Left forelimb (tissue), 1 donor: ENCODE measurements at places on chromosomes 11 and 22.

DNA sequence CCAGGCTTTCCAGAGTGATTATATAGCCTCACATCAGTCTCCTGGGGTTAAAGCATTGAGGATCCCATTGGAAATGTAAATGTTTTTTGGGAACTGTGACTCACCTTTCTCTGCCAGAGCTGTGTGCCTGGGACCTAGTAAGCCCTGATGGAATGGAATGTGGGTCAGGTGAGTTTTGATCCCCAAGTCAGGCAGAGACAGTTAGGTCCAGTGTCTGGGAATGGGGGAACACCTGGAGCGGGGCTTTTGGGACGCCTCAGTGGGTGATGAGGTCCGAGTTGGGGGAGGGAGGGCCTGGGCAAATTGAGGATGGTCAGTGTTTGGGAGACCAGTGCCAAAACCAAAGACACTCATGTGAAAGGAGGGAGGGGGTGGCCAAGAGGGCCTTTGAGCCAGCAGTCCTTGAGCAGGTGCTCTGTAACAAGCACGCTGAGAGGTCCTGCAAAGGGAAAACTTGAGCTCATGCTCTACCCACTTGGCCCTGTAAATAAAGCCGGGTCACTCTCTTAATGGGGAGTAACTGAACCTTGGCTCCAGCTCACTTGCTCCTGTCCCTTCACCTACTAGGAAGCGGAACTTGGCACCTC lies 104.7 kb downstream of the NAV2 start:
- no peak for DNase-seq

DNA sequence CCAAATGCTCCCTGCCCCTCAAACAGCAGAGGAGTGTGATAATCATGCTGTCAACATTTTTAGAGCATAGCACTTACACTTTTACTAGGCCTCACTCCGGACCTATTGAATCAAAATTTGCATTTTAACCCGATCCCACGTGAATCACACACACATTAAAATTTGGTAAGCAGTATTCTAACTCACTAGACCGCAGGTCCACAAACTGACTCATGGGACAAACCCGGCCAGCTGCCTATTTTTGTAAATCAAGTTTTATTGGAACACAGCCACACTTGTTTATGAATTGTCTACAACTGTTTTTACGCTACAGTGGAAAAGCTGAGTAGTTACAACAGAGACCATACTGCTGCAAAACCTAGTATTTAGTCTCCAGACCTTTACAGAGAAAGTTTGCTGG lies 43.3 kb downstream of the SNX19 start:
- no peak for DNase-seq

GRCh38 chr11:1401656-1402221 lies 12.0 kb downstream of the BRSK2 start:
- DNase-seq, result peak; percentile 85

- DNase-seq, result no peak
Measured at GRCh38 chr11:128324051-128324481, 263.3 kb downstream of the ETS1 start.

GRCh38 chr22:23243859-23244689 lies 63.8 kb downstream of the BCR start:
- DNase-seq, result no peak

DNA sequence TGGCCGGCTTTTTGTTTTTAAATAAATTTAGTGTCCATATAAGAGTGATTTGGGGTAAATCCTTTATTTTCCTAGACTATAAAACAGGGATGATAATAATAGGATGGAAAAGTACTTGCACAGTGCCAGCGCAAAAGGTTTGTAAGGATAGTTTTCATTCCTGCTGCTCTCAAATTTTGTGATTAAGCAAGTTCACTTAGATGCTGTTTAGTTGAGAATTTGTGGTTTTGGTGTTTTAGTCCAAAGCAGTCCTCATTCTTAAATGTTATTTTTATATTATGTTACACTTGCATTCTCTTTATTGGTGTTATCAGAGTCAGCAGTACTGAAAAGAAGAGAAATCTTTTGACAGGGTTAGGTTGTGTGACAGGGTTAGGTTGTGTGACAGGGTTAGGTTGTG lies 47.9 kb downstream of the PPP6R3 start:
- DNase-seq, result no peak

DNA sequence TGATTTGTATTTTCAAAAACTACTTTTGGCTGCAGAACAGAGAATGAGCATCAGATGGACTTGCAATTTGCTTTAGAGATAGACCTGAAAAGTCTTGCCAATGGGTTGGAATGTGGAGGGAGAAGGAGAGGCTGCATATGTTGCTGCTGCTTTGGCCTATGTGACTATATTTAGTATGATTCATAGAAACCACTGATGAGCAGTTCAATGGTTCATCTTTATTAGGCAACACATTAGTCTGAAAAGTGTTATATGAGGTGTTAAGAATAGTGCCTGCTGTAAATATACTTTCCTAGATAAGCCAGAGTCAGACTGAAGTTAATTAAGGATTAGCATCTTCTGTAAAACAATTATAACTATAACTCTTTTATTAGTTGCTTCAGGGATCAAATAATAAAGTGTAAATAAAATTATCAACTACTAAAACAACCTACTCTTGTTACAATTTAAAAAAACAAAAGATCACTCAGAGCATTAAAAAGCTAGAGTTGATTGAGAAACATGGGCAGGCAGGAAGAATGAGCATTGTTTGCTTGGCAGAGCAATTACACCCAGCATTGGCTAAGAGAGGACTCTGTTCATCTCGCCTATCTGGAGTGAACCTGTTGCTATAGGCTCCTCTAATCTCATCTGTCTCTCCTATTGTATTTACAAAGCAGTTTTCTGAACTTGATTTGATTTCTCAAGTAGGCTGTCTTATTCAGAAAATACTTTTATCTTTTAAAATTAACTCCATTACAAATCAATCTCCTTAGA lies 36.3 kb downstream of the HORMAD2 start:
- no peak for DNase-seq

GRCh38 chr11:8697054-8697453 lies 14.5 kb downstream of the RPL27A start:
- no peak for DNase-seq

GRCh38 chr11:103315248-103315647 lies 206.0 kb downstream of the DYNC2H1 start:
- DNase-seq, result no peak

DNA sequence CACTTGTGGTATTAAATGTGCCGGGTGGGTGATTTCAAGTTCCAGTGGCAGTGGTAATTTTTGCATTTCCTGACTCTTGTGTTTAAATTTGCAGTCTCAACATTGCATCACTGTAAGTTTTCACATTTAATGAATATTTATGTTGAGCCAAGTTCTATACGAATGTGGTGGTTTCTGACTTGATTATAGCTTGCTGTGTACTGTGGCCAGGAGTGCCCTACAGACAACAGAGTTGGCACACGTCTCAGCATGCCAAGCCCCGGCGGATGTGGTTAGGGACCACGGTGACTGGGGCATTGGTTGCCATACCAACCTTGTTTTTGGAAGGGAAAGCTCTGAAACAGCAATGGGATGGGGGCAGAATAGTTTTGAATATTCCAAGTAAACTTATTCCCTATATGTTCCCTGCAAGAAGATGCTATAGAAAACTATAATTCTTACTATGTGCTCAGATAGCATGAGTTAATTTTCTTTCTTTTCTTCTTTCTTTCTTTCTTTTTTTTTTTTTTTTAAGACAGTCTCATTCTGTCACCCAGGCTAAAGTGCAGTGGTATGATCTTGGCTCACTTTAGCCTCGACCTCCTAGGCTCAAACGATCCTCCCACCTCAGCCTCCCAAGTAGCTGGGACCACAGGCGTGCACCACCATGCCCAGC lies 16.0 kb downstream of the ZNRF3 start:
- no peak for DNase-seq

GRCh38 chr22:30607300-30607930 lies 441 bp downstream of the TCN2 start:
- no peak for DNase-seq

- DNase-seq, result no peak
Measured at GRCh38 chr11:105789579-105790420, 179.9 kb downstream of the GRIA4 start.

GRCh38 chr11:11306855-11307254 lies 46.2 kb downstream of the CSNK2A3 start:
- no peak for DNase-seq

DNA sequence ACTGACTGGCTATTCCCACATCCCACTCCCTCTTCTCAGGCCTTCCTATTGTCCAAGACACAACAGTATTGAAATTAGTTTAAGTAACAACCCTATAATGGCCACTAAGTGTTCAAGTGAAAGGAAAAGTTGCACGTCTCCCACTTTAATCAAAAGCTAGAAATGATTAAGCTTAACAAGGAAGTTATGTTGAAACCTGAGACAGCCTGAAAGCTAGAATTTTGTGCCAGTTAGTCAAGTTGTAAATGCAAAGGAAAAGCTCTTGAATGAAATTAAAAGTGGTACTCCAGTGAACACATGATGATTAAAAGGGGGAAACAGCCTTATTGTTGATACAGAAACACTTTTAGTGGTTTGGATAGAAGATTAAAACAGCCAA lies 332.7 kb downstream of the CASP12 start:
- no peak for DNase-seq

- DNase-seq, result no peak
Measured at GRCh38 chr22:43697894-43698293, 114.2 kb downstream of the EFCAB6 start.

DNA sequence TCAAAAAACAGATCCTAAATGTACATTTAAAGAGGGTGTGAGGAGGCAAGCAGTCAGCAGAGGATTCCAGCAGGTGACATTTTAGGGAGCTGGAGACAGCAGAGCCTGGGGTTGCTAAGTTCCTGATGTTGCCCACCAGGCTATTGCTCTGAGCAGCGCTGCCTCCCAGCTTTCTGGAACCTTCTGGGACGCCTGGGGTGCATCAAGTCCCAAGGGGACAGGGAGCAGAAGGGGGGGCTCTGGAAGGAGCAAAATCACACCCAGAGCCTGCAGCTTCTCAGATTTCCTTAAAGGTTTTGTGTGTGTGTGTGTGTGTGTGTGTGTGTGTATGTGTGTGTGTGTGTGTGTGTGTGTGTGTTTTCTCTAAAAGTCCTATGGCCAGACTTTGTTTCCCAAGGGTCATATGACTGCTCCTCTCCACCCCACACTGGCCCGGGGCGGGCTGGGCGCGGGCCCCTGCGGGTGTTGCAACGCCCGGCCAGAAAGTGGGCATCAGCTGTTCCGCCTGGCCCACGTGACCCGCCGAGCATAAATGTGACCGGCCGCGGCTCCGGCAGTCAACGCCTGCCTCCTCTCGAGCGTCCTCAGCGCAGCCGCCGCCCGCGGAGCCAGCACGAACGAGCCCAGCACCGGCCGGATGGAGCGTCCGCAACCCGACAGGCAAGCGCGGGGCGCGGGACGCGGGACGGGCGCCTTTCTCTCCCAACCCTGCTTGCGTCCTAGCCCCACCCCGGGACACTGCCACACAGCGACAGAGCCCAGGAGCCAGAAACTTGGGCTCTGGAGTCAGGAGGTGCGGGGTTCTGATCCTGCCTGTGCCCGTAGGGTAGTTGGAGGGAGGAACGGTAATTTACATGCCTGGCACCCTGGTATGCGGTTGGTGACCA lies at the start of gene HMOX1:
Gene HMOX1 (plus strand): TSS at position 560 of the 887 bp plus-strand sequence. CDS start 78 bp downstream, at position 638.
- DNase-seq, result peak; percentile 91

GRCh38 chr11:64316672-64317324 lies 561 bp downstream of the TRMT112 start:
- DNase-seq, result no peak

DNA sequence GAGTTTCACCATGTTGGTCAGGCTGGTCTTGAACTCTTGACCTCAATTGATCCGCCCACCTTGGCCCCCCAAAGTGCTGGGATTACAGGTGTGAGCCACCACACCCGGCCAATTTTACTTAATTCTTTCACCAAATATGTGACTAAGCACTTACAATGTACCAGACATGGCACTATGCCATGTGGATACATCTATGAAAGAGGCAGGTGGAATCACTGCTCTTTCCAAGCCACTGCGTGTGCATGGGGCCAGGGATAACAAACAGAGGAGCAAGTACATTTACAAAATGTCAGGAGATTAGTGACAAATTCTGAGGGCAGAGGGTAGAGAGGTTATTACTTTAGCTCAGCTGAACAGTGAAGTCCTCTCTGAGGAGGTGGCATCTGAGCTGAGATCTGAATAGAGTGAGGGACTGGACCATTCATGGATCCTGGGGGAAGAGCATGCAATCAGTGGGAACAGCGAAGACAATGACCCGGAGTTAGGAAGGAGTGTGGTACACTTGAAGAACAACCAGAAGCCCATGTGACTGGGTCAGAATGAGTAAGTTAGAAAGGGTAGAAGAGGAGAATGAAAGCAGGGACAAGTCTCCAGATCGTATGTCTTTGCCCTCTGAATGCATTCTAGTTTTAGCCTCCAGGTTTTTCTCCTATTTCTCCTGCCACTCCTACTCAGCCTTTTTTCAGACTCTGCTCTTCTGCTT lies 38.3 kb upstream of the GRAMD1B start:
- DNase-seq, result no peak

GRCh38 chr11:75930534-75930933 lies 115.5 kb downstream of the UVRAG start:
- DNase-seq, result no peak

DNA sequence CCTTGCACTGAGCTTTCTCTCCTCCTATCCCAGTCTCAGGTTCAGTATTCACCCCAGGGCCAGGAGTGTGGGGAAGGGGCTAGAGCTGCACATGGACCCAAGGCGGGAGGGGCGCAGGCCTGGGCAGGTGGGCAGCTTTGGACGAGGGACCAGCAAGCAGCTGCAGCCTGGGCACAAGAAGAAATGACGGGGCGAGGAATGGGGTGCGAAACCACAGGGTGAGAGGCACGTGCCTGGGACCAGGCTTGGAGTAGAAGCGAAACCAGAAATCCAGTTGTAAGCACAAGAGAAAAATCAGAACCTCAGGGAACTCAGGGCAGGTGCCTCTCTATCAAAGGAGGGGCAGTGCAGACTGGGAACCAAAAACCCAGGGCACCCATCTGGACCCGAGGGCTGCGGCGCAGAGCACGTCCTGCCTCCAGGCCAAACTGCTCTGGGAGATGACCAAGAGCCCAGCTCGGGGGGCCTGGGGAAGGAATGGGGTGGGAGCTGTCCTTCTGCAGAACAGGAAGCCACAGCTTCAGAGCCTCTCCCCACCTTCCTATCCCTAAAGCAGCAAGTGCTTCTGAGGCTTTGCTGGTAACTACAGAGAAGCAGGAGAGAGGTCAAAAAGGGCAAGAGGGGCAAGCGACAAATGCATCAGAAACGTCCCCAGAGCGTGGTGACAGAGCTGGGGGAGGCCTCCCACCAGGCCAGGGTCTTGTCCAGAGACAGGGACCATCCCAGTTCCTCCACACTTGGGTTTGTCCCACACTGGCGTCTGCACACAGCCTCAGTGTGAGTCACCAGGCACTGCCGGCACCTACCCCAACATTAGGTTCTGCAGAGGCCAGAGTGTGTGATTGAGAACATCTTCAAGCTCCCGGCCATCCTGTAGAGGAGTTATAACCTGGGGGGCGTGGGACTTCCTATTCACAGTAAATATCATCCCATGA lies 18.3 kb upstream of the TMPRSS4 start:
- peak; percentile 42 for DNase-seq

GRCh38 chr11:30960387-30960992 lies 374.3 kb upstream of the MPPED2 start:
- DNase-seq, result no peak

- DNase-seq, result no peak
Measured at GRCh38 chr11:1778141-1778911, 14.6 kb upstream of the CTSD start.
